ENCODE measurements at places on chromosomes 1 and 21.

- no peak for DNase-seq
Measured at GRCh38 chr1:91613595-91613994, 112.9 kb downstream of the CDC7 start.

DNA sequence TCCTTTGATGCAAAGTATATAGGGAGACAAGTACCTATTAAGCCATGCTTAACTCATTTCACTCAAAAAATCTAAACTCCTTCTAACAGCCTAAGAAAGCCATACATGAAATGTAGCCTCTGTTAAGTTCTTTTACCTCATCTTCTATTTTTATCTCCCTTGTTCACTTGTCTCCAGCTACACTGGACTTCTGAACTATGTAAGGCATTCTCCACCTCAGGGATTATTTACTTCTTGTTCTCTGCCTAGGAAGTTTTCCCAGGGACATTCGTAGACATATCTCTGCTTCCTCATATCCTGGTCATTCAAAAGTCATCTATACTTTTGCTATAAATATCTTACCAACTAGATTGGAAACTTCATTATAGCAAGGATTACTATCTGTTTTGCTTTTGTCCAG, 96.9 kb downstream of the COP1 start:
- DNase-seq = no peak

DNA sequence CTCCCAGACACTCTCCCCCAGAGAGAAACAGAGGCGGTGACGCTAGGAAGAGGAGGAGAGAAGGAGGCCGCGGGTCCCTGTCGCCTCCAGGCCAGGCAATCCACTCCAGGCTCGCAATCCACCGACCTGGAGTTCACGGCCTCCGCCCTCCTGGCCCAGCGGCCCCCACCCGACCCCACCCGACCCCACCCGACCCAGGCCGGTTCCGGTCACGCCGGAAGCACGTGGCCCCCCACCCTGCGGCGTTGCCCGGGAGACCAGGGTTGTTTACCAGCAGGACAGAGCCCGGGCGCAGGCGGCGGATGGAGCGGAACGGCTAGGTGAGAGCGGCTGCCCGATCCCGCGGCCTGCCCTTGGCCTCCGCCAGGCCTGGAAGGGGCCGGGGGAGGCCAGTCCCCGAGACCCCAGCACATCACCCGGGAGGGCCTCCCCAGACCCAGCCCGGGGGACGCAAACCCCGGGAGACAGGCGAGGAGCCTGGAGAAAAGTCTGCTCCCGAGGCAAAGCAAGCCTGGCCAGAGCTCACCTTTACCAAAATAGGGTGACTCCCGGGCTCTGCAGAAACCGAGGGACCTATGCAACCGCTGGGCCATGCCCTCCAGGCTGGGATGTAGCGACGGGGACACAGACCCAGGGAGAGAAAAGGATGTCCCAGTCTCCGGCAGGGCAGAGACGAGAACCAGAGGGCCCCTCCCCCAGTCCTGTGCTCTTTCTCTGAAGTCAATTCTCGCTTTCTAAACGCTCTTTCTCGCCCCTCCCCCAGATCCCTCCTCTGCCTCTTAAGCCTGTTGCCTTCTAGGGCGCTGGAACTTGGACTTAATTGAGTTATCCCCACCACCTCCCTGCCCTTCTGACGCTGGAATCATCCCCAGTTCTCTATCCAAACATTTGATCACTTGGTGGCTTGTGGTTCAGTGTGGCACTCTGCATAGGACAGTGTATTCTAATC, at the start of the genes PLA2G2C and UBXN10:
Gene PLA2G2C (minus strand): TSS at position 685 of the 949 bp plus-strand sequence. CDS start 9,155 bp downstream, outside the sequence.
Gene UBXN10 (plus strand): TSS at position 263 of the 949 bp plus-strand sequence. CDS start 4,466 bp downstream, outside the sequence.
- no peak for DNase-seq

DNA sequence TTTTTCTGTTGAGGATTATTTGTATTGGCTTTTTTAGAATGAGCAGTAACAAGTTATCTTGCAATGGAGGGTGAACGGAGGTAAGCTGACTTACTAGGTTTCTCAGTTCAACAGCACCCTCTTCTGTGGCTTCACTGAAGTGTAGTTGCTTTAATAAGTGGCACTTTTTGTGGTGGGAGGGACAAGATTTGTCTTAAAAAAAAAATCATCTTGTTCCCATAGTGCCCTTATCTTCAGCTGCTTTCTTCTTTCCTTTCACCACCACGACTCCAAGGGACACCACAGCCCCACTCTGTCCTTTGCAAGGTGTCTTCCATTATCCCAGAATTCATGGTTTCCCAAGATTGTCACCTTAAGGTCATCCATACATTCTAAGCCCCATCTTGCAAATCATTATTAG, 92.9 kb downstream of the PIGK start:
- peak; percentile 10 for DNase-seq

DNA sequence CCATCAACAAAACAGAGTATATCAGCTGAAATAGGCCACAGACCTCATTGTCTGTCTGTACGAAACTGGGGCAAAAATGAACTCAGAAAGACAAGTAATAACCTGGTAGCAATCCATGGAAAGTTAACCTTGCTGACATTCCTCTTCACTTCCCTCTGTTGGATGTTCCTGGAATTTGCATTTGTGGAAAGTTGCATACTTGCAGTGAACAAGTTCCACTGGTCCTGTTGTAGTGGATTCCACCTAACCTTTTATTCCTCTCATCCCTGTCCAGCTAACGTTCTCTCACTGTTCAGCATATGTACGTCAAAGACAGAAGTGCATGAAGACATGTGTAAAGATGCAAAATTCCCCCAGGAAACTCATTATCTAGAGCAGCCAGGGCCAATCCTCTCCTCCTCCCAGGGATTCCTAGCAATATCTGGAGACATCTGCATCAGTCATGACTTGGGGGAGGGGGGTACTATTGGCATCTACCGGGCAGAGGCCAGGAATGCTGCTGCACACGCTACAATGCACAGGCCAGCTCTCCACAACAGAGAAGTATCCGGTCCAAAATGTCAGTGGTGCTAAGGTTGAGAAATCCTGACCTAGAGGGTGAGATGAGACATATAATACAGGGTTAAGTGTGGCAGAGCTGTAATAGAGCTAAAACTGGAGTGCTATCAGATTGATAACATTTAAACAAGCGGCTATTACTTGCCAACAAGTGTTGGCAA, 8.2 kb downstream of the LPAR3 start:
- no peak for DNase-seq

- no peak for DNase-seq
Measured at GRCh38 chr1:156937883-156938282, 17.5 kb downstream of the LRRC71 start.

DNA sequence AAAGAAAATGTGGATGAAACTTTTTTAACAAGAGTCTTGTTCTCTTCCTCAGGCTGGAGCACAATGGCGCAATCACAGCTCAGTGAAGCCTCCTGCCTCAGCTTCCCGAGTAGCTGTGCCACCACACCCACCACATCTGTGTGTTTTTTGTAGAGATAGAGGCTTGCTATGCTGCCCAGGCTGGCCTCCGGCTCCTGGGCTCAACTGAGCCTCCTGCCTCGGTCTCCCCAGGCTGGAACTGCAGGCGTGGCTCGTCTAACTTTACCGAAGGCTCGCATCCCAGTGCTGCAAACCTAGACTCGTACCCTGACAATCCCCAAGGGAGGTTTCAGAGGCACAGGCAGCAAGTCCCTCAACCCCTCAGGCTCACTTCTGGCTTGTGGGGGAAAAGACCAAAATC, 14.5 kb downstream of the SSU72 start:
- DNase-seq = no peak

GRCh38 chr1:5727871-5728643, 264.2 kb downstream of the NPHP4 start:
- DNase-seq = no peak
